Cardiac muscle cell (in vitro differentiated cells and primary cell): ENCODE measurements at places on chromosomes 1 and 21. TPM values are rescaled to one million over a fixed set of nuclear protein-coding genes. Genes with fewer than 3 reads are reported as not detected.

Gene AUNIP
- 3.0 and 4.4 TPM in 2 replicates for total RNA-seq

Gene MYOM3
- 0.70 and 0.71 TPM in 2 replicates for total RNA-seq

Gene HSD3B2
- 0.07 and 0.42 TPM in 2 replicates for total RNA-seq

Gene TMPRSS15
- not detected in 2 replicates for total RNA-seq

Gene CCT8
- total RNA-seq = 147 and 160 TPM in 2 replicates

Gene CLIC6
- not detected in 2 replicates for total RNA-seq

Gene KIF21B
- 2.4 and 3.5 TPM in 2 replicates for total RNA-seq

Gene OR2G6
- not detected in 2 replicates for total RNA-seq

Gene PLA2G2F
- total RNA-seq = not detected in 2 replicates

Gene INAVA
- 4.9 and 37.8 TPM in 2 replicates for total RNA-seq

Gene SEMA6C
- 22.0 and 28.1 TPM in 2 replicates for total RNA-seq

Gene PTPN14
- total RNA-seq = 3.7 and 5.4 TPM in 2 replicates

Gene TNFRSF8
- total RNA-seq = 0.06 TPM in 1 of 2 replicates, not detected in the other

Gene CCDC30
- 1.8 and 3.2 TPM in 2 replicates for total RNA-seq

Gene FGR
- total RNA-seq = not detected in 2 replicates

Gene BACH1
- total RNA-seq = 25.2 and 32.3 TPM in 2 replicates

Gene GBP7
- total RNA-seq = not detected in 2 replicates

Gene SLC16A4
- 0.21 and 0.66 TPM in 2 replicates for total RNA-seq

Gene TTC22
- total RNA-seq = 0.04 TPM in 1 of 2 replicates, not detected in the other

Gene CASQ2
- 0.51 and 2.0 TPM in 2 replicates for total RNA-seq
